Heart right ventricle (tissue), 16 donors: ENCODE measurements at places on chromosomes 3 and 15. TPM values are rescaled to one million over a fixed set of nuclear protein-coding genes. Genes with fewer than 3 reads are reported as not detected.

- DNase-seq: no peak
Observed at GRCh38 chr3:195064300-195064931, 206.5 kb downstream of the XXYLT1 start.

DNA sequence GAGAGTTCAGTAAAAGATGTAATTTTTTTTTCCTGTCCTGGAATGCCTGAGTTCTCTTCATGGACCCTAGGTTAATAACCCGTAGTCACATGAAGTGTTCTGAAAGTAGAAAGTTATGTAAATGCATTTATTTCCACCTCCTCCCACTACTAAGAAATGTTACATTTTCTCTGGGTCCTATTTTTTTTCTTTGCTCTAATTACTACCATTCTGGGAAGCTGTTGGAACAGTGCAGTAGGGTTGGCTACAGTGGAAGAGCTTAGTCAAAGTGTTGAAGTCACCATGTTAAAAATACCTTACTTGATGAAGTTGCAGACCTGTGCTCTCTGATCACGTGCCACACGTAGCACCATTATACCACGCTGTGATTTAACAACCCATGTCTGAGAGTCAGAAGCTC is 153.8 kb upstream of the TSC22D2 start:
- DNase-seq: peak; percentile 15

DNA sequence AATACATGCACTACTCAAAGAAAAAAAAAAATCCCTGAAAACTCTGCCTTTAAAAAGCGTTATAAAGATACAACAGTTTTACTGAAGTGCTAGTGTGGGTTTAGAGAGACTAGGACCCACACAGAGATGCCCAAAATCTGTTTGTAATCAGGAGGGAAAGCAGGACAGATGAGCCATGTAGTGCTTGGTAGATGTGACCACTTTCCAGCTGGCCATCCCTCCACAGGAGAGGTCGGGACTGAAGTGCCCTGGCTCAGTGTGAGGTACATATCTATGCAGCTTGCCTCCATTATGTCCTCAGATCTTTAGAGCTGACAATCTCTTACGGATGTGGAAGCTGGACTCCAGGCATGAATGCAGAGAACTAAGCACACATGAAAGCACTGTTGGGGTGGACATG is 57.5 kb upstream of the NANOGP8 start:
- no peak for DNase-seq

DNA sequence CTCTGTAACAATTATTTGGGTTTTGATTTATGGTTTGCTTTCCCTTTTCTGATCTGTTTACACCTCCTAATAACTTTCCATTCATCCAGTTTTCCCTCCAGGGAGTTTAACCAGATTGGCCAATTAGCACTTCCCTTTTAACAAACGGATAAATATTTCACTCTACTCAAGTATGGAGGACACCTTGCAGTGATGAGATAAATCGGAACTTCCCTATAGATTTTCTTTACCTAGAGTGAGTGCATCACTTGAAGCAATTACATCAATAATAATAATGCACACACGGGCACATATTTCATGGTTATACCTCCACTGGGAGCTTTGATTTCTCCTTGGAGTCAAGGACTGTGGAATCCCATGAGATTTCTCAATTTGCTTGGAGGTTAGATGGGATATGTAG is 239.1 kb upstream of the CFAP20DC start:
- no peak for DNase-seq

- DNase-seq: no peak
Observed at GRCh38 chr3:17983106-17983505, 240.7 kb upstream of the TBC1D5 start.

GRCh38 chr3:187929112-187929816 is 184.0 kb upstream of the BCL6 start:
- no peak for DNase-seq

- DNase-seq: no peak
Observed at GRCh38 chr3:189337673-189338091, 165.9 kb downstream of the TPRG1 start.

DNA sequence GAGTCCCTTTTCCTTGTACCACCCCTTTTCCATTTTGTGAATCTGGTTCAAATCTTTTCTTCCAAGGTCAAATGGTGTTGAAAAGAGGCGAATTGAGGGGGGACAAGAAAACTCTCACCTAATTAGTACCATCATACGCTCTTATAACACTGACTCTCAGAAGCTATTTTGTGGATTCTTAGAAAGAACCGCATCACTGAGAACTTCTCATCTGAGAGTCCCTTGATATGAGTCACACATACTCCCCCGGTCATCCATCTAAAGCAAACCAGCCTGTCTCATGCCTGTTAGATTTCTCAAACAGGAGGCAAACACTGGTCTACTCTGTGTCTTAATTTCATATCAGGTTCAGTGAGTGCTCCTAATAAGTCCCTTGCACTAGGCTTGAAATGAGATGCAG is 76.5 kb upstream of the SPRED1 start:
- DNase-seq: no peak

DNA sequence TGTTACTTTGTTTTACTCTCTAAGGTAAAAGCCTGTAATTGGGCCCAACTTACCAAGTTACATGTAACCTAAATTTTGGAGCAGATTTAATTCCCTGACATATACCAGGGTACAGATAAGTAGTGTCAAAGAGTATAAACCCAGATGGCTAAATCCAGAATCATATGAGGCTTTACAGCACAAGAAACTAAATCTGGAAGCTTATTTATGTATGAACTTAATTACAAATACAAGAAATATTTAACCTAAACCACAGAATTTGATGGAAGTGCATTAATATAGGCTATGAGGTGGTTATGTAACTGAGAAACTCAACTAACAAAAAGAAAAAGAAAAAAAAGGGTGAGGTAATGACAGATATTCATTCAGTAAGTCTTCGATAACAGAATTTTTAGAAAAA is 930.2 kb upstream of the ALCAM start:
- DNase-seq: no peak

- no peak for DNase-seq
Observed at GRCh38 chr15:74460298-74460697, 662 bp downstream of the UBL7 start.

DNA sequence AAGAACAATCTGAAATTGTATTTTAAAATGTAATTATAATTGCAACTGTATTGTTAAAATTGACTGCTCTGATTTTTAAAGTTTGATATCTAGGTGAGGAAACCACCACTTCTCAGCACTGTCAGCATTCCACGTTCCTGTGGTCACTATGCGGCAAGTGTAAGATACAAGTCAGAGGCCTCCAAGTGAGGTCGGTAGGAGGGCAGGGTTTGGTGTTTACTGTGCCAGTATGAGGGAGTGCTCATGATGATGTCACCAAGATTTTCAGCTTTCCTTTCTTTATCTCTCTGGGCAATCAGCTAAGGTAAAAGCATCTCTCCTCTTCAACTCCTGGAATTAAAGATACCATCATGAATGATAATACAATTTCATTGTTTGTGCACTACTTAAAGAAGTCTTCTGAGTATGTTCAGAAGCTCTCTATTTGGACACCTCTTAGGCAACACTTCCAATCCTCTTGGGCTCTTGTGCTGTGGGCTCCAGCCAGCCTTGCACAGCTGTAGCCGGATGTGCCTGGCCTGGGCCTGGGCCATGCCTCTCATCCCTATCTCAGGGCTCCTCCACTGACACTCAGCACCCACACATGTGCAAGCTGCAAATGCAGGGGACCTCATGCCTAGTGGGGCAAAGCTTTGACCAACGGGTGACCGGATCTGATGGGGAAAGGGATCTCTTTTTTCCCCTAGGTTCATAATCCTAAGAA is 42.9 kb downstream of the CCR3 start:
- no peak for DNase-seq

- DNase-seq: no peak
Observed at GRCh38 chr15:78855746-78856145, 16.9 kb upstream of the MORF4L1 start.

GRCh38 chr3:150956376-150956775 is 16.2 kb downstream of the CLRN1 start:
- no peak for DNase-seq

DNA sequence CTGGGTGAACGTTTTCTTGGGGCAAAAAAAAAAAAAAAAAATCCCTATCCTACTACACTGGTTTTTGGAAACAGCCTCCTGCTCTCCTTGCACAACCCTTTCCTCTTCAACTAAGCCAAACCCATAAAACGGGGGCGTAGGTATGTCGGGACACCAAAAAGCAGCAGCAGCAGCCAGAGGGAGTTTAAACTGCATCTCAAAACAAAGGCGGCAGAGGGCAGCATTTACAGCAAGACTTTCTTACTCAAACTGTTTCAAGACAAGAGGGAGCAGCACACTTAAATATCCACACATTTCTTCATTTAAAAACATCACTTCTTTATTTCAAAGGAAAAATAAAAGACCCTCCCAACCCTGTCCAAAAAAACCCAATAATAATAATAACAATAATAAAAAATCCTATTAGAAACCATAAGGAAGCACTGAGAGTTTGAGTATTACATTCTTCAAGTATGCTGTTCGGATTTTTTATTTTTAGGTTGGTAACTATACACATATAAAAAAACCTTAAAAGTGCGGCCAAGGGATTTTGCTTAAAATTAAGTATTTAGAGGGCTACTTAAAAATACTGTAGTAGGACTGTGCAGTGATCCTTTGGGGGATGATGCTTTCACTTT is 43.9 kb upstream of the PLXND1 start:
- DNase-seq: peak; percentile 73

GRCh38 chr3:16897254-16897926 is 12.6 kb downstream of the PLCL2 start:
- DNase-seq: no peak

GRCh38 chr3:127706312-127706711 is 33.6 kb downstream of the ABTB1 start:
- DNase-seq: no peak

GRCh38 chr3:136547293-136547692 is 204.9 kb downstream of the STAG1 start:
- no peak for DNase-seq

- DNase-seq: no peak
Observed at GRCh38 chr3:125434582-125435011, 59.5 kb upstream of the ZNF148 start.

GRCh38 chr3:123370819-123371218 is 78.1 kb downstream of the ADCY5 start:
- DNase-seq: no peak

GRCh38 chr3:106610362-106610959 is 741.6 kb upstream of the CBLB start:
- no peak for DNase-seq

GRCh38 chr3:133377396-133377795 is 22.5 kb upstream of the BFSP2 start:
- no peak for DNase-seq

DNA sequence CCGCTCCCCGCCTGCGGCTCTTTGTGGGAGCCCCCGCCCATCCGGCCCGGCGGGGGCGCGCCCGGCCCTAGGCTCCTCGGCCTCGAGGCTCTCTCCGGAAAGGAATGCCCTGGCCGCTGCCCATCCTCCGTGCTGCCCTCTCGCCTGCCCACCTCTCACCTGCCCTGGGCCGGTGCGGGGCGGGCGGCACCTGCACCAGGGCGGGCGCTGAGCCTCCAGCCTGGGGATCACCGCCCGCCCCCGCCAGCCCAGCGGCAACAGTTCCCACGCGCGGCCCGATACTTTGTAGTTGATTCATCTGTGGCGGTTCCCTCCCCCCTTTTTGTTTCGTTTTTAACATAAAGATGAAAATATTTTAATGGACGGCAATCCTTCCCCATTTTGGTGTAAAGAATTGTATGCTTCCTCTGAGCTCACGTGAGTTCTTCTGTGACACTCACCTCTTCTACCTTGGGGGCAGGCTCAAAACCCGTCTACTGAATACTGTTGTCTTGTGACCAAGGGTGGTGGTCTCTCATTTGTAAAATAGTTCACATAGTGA is 1.9 kb downstream of the KLF13 start:
- DNase-seq: no peak

DNA sequence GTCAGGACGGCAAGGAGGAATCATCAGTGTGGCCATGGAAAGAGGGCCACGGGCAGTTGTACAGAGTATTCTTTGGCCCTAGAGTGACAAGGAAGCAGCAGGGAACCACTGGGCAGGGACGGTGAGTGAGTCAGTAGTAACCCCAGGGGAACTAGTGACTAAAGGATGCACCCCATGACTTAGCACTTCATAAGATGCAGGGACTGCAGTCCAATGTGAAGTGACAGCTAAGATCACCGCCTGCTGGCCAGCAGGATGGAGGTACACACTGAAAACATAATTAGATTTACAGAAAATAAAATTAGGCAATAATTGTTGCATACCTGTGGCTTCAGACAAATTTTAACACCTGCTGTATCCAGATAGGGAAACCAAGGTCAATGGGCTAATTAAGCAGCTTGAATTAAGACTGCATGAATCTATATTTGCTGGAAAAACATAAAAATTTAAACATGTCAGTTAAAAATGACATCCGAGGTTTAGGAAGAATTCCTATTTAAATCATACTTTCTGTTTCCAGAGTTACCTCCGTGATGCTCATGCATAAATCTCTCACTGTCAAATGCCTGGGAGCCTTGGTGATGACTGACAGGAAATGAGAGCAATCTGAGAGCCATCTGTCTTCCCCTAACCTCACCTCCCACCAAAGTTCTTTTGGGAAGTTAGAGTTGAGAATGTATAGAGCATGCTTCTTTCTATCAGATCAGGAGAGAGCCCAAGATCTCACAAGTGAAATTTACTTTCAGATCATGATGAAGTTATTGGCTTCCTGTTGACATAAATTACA is 56.5 kb downstream of the DCLK3 start:
- DNase-seq: no peak

- DNase-seq: no peak
Observed at GRCh38 chr3:24154013-24154695, 209.1 kb downstream of the NR1D2 start.

GRCh38 chr3:182618085-182618732 is 175.1 kb upstream of the ATP11B start:
- DNase-seq: no peak

DNA sequence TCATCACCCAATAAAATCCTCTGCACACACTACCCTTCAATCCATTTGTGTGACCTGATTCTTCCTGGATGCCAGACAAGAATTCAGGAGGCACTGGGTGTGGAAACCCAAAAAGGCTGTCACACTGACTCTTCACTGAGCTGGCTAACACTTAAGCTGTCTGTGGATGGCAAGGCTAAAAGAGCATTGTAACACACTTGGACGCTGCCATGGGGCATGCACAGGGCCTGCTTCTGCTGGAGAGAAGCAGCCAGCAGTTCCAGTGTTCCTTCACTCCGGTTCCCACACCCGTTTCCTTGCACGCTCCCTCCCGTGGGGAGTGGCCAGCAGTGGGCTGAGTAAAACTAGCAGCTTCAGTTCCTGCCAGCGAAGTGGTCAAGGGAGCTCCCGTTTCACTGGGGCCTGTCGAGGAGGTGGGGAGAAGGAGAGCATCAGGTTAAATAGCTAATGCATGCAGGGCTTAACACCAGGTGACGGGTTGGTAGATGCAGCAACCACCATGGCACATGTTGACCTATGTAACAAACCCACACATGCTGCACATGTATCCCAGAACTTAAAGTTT is 737.1 kb downstream of the FHIT start:
- no peak for DNase-seq

- no peak for DNase-seq
Observed at GRCh38 chr15:72339777-72340177, 19.8 kb upstream of the CELF6 start.

- DNase-seq: no peak
Observed at GRCh38 chr3:104132566-104133403, 1233.9 kb upstream of the ALCAM start.

The ACSBG1 gene
- not detected for total RNA-seq

The LSAMP gene
- total RNA-seq: 6.2 TPM

The ZNF385D gene
- total RNA-seq: 5.2 TPM

The ASB14 gene
- total RNA-seq: 17.1 TPM

The XCR1 gene
- 0.72 TPM for total RNA-seq

The LRCH3 gene
- 33.2 TPM for total RNA-seq

The SLC22A14 gene
- not detected for total RNA-seq

The HRH1 gene
- total RNA-seq: 1.6 TPM

The TGFBR2 gene
- total RNA-seq: 118 TPM

The CLSTN2 gene
- 4.8 TPM for total RNA-seq

The RARB gene
- 8.6 TPM for total RNA-seq

The EAF1 gene
- 7.0 TPM for total RNA-seq
